GM23338 (cell line): ENCODE measurements at places on chromosomes 7 and 10.

DNA sequence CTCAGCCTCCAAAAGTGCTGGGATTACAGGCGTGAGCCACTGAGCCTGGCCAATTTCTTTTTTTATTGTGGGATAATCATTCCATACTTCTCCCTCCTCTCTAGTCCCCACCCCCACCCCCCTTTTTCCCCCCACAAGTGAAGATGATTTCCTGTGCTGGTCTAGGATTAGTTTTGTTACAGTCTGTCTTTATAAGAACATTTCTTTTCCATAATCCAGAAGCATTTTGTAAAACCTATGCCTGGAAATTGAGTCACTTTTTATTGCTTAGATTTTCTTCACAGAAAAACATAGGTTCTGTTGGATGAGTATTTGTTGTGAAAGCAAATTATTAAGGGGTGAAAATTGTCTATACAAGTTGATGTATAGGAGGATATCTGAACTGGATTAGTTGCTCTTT, 98.9 kb downstream of the KAT6B start:
- no peaks in the 10 kb centered on the region for H3K27me3 ChIP-seq
- DNase-seq, result no peak
- H3K4me1 ChIP-seq, result peaks cover 29% of the 10 kb centered on the region
- no peaks in the 10 kb centered on the region for H3K36me3 ChIP-seq

DNA sequence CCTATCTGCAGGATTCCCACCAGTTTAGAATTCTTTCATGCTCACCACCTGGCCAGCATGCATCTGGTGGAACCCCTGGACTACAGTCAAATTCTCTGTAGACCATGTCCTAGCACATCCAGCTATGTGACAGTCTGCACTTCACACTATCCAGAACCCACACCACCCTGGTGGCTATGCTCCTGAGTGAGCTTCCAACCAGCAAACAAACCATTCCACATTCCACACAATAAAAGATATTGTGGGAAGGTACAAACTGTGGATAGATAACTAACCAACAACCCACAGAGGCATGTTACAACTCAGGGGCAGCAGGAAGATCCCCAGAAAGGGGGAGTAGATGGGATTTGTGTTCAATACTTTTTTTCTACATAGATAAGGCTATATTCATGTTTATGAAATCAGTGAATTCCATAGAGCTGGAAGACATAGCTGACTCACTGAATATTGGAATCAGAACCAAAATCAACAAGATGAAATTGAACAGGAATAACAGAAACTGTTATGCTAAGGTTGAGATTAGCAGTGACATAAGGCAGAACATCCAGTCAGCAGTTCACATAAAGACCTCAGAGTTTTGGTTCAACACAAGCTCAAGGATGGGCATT, 72.5 kb downstream of the LRRC17 start:
- H3K27ac ChIP-seq, result no peak overlapping the region
- no peaks in the 10 kb centered on the region for H3K36me3 ChIP-seq
- no peaks in the 10 kb centered on the region for H3K4me1 ChIP-seq
- H3K27me3 ChIP-seq, result no peaks in the 10 kb centered on the region
- DNase-seq, result no peak

GRCh38 chr10:133451346-133451745, 2.4 kb upstream of the SCART1 start:
- no peak for DNase-seq
- H3K36me3 ChIP-seq, result no peaks in the 10 kb centered on the region
- H3K27me3 ChIP-seq, result no peaks in the 10 kb centered on the region
- H3K27ac ChIP-seq, result no peak overlapping the region
- H3K4me3 ChIP-seq, result no peak overlapping the region
- no peaks in the 10 kb centered on the region for H3K4me1 ChIP-seq

DNA sequence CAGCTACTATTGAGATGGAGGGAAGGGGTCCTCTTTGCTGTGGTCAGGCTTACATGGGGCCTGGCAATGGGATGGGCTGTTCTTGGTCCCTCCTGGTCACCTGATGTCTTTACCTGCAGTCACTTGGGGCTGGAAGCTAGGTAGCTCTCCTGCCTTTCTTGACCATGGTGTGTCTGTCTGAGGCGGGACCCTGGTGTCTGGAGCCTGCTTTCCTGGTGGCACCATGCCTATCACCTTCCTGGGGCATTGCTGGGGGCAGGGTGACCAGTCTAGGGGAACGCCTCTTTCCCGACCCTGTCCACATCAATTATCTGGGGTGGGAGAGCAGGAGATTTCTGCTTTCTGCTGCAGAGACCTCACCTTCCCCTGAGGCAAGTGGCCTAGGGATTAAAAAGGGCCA, 55.6 kb downstream of the ARHGAP22 start:
- no peak overlapping the region for H3K27ac ChIP-seq
- DNase-seq, result no peak
- no peaks in the 10 kb centered on the region for H3K27me3 ChIP-seq
- no peak overlapping the region for H3K4me3 ChIP-seq
- 0 out of 2 replicates have a peak, but pooled peaks cover 1% of the 10 kb centered on the region for H3K4me1 ChIP-seq

DNA sequence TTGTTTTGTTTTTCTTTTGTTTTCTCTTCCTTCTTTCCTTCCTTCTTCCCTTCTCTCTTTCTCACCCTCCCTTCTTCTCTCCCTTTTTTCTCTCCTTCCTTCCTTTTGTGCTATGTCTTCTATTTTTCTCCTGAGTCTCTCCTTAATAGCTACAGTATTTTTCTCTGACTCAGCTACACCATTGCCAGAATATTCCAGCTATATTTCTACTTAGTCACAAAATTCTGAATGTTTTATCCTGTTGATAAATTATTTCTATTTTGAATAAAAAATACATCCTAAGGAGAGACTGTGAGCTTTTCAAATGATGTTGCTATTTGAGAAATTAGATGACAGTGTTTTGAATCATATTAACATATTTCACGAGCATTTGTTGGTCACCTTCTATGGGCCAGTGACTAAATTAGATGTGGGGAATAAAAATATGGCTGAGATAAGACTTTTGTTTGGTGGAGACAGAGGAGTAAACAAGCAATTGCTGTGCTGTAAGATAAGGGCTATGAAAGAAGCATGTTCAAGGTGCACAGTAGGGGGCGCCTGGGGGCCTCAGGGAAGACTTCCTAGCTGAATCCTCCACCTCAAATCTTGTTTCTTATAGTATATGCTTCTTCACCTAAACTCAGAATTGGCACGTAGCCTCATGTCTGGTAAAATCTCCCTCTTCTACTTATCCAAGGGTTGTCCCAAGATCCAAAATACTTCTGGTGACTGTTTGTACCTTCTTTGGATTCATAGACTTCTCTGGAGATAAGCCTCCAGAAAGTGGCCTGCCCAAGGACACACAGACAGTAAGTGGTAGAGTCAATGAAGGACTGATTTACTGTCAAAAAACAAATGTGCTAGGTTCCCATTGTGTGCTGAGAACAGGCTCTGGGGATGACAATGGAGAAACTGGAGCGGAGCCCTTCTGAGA, 115.5 kb upstream of the CREB5 start:
- H3K27me3 ChIP-seq, result no peaks in the 10 kb centered on the region
- no peak overlapping the region; the same call in 1 of the 2 replicates for H3K27ac ChIP-seq
- no peaks in the 10 kb centered on the region for H3K36me3 ChIP-seq

- no peak overlapping the region for H3K4me3 ChIP-seq
- no peaks in the 10 kb centered on the region for H3K27me3 ChIP-seq
- DNase-seq, result no peak
- no peaks in the 10 kb centered on the region for H3K36me3 ChIP-seq
- H3K4me1 ChIP-seq, result no peaks in the 10 kb centered on the region
Measured at GRCh38 chr10:125417605-125418004, 257.2 kb upstream of the CTBP2 start.

- H3K27ac ChIP-seq, result no peak overlapping the region
- H3K36me3 ChIP-seq, result no peaks in the 10 kb centered on the region
- no peak overlapping the region for H3K4me3 ChIP-seq
- DNase-seq, result no peak
Measured at GRCh38 chr10:132044803-132045202, 20.9 kb upstream of the JAKMIP3 start.
